ELF-1 (cell line): ENCODE measurements at places on chromosomes 1 and 21.
A peak's percentile ranks its signal among the peaks of the same experiment; 100 is the strongest.

DNA sequence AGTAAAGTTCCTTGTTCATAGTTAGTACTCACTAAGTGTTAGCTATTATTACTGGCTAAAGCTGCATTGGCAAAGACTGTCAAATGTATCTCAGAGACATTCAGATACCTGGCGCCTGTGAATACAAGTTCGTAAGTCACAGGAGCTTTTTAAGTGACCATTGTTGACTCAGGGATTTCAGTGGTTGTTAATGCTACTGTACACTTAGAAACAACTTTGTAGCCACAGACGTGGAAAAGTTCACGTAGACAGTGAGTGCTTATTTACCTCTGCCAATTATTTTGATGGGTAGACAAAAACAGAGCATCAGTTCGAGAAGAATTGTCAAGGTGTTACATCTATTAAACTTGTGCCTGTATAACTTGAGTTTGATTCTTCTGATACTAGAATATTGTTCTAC, 59.1 kb upstream of the RRP15 start:
- no peak for DNase-seq

GRCh38 chr1:59592924-59593323, 221.8 kb upstream of the HOOK1 start:
- no peak for DNase-seq

GRCh38 chr1:212608959-212609700, 569 bp downstream of the ATF3 start:
- DNase-seq, result peak; percentile 81

GRCh38 chr1:25174730-25175612, 57.3 kb downstream of the SYF2 start:
- DNase-seq, result no peak

DNA sequence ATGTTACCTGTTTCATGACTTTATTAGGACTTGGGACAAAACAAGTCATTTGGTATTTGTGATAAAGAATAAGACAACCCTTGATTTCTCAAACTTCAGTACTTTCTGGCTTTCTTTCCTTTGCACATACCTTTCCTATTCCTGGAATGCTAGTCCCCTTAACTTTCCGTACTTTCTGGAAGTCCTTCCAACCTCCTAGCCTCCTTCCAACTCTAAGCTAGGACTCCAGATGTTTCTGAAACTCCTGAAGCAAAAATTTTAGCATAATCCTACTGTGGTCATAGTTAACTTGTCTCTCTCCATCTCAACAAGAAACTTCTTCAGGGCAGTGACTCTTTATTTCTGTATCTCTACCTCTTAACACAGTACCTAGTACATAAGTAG, 19.8 kb upstream of the C1orf105 start:
- DNase-seq, result no peak

DNA sequence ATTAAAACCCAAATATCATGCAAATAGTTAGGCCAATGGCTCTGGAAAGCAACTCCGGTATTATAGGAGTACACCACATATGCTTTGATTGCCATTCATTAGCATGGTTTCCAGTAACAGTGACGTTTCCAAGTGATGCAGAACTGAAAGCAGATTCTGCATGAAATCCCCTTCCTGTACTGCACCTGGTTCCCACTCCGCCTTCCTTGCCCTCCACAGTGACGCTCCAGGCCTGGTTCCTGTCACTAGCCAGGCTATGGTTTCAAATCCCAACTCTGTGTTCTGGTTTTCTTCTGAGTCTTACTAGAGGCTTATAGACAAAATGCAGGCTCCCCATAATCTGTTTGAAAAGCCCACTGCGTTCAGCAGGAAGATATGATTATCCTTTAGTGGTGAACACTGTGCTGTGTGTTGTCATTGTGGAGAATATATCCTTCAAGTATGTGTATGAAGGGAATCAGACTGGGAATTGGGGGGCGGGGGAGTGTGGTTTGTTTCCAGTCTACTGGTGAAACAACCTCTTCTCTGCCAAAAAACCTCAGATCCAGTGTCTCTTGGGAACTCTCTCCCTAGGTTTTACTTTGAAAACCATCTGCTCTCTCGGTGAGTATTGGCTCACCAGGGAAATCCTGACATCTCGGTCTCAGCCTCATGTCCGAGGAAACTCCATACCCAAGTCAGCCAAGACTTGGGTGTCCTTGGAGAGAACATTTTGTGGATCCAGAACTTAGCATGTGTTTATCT, 78.7 kb downstream of the TYW3 start:
- peak; percentile 70 for DNase-seq

DNA sequence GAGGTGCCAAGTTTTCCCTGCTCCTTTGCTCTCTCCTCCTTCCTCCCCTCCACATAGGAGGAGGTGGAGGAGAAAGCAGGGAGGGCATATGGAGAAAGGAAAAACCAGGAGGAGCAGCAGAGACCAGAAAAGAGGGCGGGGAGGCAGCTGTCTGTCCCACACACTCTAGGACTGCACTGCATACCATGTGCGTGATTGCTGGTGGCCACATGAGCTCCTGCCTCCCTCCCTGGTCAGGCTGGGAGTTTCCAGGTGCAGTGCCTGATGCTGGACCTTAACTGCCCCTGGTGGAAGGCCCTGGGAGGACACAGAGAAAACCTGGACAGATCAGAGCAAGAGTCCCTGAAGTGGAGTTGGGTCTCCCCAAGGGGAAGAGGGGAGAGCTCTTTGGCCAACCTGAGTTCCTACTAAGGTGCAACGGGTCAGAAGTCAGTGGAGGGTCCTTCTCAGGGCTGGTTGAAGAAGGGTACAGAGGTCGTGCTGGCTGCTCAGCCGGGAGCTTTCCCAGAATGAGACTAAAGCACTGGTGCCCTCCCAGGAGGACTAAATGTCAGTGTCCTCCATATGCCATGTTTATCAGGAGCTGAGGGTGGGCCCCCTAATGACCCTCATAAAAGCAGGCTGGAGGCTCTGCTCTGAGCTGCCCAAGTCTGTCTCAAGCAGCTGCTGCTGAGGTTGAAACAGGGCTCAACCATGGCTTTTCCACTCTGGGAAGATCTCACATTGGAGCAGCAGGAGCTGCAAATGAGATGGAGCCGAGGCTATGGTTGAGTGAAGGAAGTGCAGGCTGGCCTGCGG, 3.5 kb upstream of the LGR6 start:
- peak; percentile 33 for DNase-seq

DNA sequence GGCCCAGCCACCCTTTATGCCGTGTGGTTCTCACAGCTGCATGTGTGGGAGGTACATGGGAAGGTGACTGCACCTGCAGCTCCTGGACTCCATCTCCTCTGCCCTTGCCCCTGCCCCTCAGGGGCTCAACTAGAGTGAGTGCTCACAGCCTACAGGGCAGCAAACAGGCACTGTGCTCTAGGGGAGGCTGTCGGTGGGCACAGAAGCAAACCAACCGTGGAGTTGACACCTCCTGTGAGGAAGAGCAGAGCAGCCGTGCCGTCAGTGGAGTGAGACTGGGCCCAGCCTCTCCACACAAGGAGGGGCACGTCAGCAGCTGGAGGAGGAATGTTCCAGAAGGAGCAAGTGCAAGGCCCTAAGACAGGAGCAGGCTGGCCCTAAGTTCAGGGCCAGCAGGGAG, 32.7 kb downstream of the BMP8A start:
- DNase-seq, result no peak

- DNase-seq, result no peak
Measured at GRCh38 chr1:156193208-156193487, 756 bp upstream of the SLC25A44 start.

- DNase-seq, result no peak
Measured at GRCh38 chr1:167111868-167112709, 18.2 kb downstream of the STYXL2 start.

DNA sequence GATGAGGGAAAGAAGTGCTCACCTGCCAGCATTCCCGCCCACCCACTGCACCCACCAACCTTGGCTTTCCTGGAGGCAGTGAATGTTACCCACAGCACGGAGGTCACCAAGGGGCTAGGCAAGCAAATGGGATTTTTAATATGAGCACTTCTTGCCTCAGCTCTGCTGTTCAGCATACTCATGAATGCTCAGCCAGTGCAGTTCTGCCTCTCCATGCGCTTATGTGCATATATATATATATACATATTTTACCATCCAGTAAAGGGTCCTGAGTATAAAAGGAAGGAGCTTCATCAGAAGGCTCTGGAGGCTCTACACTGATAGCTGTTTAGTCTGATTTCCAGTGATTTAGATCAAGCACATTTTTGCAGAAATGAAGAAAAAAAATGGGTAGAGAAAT, 366.9 kb downstream of the SIPA1L2 start:
- DNase-seq, result no peak

- no peak for DNase-seq
Measured at GRCh38 chr1:100350787-100351094, 1.6 kb upstream of the CDC14A start.

DNA sequence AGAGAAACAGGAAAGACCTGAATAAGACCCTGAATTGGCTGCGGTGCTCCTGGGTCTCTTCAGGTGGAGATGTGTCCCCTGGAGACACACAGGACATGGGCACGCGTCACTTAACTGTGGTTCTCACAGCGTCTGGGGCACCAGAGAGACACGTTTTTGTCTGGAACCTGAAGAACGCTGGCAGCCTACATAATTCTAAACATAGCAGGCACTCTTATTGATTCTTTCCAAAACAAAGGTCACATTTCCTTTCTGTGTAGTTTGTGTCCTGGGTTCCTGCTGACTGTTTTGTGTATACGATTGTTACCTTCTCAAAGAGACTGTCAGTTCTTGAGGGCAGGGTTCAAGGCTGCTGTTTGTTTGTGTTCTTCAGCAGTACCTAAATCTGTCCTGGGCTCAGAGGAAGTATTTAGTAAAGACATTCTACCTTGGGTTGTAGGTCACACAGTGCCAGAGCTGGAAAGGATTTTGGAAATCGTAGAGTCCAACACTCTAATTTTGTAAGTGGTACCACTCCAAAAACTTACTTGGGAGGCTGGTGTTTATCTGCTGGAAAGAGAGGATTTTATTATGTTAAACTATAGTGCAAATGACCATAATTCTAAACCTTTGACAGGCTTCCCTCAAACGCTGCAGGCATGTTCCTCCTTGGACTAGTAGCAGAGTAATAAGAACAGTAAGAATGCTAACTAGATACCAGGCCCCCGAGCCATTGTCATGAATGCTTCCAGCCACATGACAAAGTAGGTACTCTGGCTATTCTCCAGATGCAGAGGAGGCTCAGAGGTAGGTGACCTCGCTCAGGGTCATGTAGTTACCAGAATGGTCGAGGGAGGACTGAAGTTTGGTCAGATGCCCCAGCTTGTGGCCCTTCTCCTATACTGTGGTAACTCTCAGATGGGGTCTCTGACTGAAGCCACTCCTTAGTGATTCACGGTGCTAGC, 164.3 kb downstream of the DHRS3 start:
- DNase-seq, result peak; percentile 64

- no peak for DNase-seq
Measured at GRCh38 chr1:24336075-24336474, 16.9 kb downstream of the GRHL3 start.

- DNase-seq, result no peak
Measured at GRCh38 chr1:200916152-200916551, 21.5 kb downstream of the INAVA start.

GRCh38 chr1:178933105-178933561, 62.3 kb upstream of the ANGPTL1 start:
- DNase-seq, result no peak

DNA sequence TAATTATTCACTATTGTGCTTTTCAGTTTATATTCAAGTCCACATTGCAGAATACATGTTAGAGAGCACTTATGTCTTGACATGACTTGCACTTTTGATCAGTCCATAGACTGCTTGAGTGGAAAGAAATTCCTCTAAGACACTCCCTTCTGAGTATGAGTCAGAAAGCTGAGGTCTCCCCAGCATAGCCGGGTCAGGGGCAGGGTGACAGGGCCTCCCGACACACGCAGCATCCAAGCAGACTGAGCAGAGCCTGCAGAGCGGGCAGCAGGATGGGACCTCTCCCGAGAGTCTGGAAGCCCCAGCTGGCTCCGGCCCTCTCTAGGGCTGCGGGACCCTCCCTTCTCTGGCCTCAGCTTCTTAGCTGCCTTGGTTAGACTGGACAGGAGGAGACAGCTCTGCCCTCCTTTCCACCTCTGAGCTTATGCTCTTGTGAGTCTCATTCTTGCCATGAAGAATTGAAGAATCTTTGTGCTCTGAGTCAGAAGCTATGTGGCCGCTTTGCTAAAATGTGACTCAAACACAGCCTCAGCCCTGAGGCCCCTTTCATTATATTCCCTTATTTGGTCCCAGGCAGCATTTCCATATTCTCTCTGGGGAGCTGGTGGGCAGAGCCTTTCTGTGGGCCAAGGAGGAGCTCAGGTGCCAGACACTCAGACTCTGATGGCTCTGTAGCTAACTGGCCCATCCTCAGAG, 11.2 kb upstream of the CAPN2 start:
- DNase-seq, result peak; percentile 79

DNA sequence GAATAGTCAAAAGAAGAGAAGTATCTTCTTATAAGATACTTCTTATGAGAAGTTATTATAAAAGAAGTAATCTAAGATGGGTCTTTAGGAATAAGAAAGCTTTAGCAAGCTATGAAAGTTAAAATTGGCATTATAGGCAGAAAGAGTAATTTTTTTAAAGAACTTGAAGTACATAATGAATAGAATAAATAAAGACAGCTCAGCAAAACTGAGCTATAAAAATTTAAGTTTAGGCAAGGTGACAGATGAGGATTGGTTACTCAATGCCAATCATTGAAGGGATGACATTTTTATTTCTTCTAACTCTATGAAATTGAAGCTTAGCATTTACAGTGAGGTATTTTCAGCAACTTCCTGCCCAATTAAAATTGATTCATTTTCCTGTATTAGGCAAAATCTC, 966.8 kb downstream of the BRINP3 start:
- no peak for DNase-seq

GRCh38 chr1:81327103-81327710, 473.5 kb upstream of the ADGRL2 start:
- DNase-seq, result no peak

- no peak for DNase-seq
Measured at GRCh38 chr1:243354511-243355153, 98.8 kb downstream of the SDCCAG8 start.

DNA sequence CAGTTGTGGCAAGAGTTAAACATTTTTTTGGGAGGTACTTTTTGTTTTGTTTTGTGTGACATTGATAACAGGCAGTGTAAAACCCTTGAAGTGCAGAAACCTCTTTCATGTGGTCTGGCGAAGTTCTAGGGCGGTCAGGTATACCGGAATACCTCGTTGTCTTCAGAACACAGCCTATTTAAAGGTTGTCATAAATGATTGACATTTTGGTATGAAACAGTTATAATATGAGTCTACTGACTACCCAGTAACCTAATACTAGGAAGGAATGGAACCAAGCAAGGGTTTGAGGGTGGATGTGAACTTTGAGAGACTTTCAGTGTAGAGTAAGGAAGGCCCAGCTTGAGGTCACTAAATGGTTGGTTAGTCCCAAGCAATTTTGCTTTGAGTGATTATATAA, 40.5 kb downstream of the PATJ start:
- no peak for DNase-seq
